Stimulated activated CD8-positive, alpha-beta memory T cell treated with anti-CD3 and anti-CD28 coated beads, Interleukin-7, amount 100 ng/mL, for 1 hour (primary cell): ENCODE measurements at places on chromosomes 12 and 14.
A peak's percentile ranks its signal among the peaks of the same experiment; 100 is the strongest.

DNA sequence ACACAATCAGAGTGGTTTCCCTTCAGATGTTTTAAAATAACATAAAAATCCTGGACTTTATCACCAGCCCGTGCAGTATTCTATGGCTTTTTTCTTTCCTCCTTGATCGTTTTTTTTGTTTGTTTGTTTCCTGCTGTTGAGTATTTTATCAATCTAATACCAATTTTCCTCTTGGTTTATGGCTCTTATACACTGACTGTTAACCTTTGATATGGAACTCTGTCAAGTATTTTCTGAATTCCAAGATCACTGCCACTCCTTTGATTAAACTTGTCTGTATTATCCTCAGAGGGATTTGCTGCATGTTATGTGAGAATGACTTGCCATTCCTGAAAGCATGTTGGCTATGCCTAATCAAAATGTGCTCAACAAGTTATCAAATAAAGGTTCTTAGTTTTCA lies 88.4 kb downstream of the PELI2 start:
- no peak for DNase-seq

GRCh38 chr12:57845478-57846284 lies 848 bp downstream of the CTDSP2 start:
- no peak for DNase-seq

GRCh38 chr12:88092771-88093170 lies 49.1 kb downstream of the CEP290 start:
- no peak for DNase-seq

GRCh38 chr12:69719336-69720316 lies 19.0 kb upstream of the RAB3IP start:
- no peak for DNase-seq

DNA sequence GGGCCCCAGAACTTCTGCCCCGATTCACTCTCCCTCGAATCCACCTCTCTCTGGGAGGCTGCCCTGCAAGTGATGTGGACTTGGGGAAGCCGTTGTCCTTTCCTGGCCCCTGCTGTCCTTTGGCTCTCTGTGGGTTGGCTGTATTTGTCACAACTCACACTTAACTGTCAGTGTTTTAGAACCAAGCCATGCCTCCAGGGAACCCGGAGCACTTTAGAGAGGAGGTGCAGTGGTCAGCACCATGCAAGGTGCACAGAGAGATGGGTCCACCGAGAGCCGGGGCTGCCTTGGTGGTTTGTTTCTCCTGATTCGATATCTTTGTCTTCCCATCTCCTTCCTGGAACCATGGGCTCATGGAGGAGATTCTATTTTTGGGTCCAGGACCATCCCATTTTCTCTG lies 129.5 kb upstream of the RTL1 start:
- no peak for DNase-seq

- DNase-seq, result peak; percentile 77
Observed at GRCh38 chr12:62466594-62467491, at the start of gene MON2. TSS of gene MON2 (plus strand) at chr12:62466826. CDS start at chr12:62467208, 382 bp downstream.

- DNase-seq, result no peak
Observed at GRCh38 chr12:115873451-115874082, 403.9 kb downstream of the MED13L start.

DNA sequence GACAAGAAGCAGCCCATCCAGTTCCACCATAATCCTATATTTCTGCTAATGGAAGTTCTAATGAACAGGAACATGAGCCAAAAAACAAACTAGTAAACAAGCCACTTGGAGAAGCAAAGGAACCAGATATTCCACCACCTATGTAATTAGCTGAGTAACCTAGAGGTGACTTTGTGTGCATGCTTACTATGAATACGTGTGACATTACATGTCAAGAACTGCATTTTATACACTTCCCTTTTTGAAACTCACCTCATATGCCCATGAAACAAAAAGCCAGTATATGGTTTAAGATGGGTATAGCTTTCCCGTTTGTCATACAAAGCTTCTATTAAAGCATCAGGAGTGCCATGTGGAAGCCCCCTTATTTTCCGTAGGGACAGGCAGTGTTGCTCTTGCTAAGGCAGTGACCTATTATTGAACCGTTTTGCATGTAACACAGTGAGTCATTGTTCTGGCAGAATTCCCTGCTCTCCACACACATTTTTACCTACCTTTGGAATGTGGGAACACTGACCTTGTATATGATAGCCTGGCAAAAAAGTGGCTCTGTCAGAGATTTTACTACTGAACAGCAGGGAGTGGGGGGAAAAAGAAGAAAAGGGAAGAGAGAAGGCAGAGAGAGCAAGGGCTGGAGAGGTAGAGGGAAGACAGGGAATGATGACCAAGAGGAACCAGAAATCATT lies 34.8 kb upstream of the FRMD6 start:
- DNase-seq, result no peak

DNA sequence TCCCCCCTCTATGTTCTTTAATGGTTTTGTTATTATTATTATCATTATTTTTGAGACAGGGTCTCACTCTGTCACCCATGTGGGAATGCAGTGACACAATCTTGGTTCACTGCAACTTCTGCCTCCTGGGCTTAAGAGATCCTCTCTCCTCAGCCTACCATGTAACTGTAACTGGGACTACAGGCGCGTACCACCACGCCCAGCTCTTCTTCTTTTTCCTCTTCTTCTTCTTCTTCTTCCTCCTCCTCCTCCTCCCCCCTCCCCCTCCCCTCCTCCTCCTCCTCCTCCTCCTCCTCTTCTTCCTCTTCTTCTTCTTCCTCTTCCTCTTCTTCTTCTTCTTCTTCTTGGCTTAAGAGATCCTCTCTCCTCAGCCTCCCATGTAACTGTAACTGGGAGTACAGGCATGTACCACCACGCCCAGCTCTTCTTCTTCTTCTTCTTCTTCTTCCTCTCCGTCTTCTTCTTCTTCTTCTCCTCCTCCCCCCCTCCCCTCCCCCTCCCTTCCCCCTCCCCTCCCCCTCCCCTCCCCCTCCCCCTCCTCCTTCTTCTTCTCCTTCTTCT lies 5.4 kb upstream of the KRT7 start:
- no peak for DNase-seq

GRCh38 chr12:98238515-98239130 lies 276.8 kb upstream of the TMPO start:
- DNase-seq, result no peak

DNA sequence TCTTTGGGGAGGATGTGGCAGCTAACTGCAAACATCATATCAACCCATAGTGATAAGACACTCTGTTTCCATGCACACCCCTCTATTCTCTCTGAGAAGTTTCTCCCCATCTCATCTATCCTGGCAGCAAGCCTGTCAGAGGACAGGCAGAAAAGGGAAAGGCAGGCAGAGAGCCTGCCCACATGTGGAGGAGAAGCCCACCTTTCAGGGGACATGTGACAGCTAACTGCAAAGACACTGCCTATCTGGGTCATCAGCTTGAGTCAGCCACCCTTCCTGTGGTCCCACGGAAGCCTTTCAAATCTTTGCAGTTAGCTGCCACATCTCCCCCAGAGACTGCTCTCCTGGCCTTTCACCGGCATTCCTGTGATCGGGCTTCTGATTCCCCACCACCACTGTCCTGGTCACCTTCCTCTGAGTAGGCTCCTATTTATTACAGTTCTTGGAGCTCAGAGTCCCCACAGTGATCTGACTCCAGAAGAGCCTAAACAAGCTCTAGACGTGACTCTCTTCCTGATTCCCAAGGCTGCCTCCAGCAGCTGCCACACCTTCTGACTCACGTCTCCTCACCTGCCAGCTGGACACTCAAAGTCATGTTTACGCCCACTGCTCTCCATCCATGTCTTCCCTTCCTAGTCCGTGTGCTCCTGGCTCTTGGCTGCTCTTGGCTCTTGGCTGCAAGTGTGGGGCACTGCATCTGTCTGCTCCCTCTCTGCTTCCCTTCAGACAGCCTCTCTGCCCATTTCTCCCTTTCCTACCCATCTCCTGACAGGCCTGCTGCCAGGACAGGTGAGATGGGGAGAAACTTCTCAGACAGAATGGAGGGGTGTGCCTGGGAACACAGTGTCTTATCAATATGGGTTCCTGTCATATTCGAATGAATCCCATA lies 7.5 kb upstream of the KRT1 start:
- no peak for DNase-seq

DNA sequence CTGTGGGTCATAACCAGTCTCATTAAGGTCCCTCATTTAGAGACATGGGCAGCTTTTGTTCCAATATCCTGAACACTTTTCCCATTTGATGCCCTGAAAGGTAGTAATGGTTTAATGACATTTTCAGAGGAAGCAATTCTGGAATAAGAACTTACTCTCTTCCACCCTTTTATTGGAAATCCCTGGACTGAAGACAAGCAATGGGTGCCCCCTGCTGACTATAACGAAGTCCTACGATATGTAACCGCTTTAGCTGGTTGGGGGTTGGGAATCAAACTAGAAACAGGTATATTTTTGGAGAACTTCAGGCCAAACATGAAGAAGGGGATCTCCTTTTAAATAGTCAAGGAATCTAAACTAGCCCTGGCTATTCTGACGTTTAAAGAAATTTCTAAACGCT lies 20.5 kb downstream of the SARNP start:
- DNase-seq, result no peak

DNA sequence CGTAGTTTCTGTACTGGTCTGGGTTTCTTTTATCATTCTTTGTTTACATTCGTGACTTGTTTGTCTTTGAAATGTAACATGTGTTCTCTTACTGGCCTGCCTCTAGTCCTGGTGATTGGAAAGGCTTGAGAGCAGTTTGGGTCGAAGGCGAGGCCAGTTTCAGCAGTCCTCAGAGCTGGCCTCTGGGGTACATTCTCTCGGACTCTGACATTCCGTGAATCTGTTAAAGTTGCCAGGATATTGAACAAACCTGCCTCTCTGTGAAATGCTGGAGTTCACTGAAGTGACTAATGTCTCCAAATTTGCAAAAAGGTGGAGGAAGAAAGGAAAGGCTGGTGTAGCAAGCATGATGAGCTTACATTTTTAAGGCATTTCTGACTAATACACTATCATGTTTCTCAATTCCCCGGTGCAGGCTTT lies 1.5 kb downstream of the PLEKHA5 start:
- no peak for DNase-seq

- no peak for DNase-seq
Observed at GRCh38 chr14:94467728-94468520, 8.1 kb downstream of the SERPINA9 start.

- no peak for DNase-seq
Observed at GRCh38 chr12:104750061-104750460, 208.0 kb downstream of the SLC41A2 start.

DNA sequence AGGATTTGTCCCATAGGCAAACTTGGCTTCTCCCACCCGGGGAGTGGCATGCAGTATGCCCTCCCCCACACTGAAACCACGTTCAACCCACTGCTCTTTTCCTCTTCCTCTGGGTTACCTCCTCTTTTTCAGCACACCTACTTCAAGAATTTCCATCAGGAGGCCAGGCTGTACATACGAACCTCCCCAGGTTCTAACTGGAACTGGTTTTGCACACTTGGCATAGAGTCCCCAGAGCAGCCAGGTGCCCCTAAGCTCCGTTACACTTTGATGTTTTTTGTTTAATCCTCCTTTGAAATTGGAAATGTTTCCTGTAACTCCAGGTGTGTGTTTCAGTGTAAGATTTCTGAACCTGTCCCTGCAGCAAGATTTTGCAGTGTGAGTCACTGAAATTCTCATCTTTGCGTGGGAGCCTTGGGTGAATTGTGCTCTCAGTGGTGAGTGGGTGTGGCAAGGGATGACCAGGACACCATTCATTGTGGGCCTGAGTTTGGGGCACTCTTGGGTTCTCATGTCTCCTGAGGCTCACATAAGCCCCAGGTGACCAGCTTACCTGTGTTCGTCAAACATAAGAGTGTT lies 18.2 kb downstream of the CD9 start:
- DNase-seq, result no peak

DNA sequence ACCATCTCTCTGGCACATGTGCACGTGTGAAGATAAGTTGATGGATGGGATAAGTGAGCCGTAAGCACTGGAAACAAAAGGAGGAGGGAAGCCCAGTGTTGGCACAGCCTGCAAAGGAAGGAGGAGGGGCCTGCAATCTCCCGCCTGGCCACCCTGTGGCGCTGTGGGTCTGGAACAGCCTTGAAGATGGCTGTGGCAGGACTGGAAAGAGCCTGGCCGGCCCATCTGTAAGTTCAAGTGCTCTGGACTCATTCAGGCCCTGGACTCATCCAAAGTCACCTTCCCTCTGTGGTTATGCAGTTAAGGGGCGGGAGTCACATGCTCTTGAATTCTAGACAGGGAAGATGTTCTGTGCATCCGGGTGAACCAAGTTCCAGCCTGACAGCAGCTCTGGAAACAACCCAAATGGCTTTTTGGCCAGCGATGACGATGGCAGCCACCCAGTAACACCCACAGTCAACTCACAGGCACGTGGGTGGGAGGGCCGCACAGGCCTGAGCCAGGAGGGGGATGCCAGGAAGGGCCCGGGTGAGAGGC lies 50.4 kb downstream of the CHGA start:
- DNase-seq, result no peak

DNA sequence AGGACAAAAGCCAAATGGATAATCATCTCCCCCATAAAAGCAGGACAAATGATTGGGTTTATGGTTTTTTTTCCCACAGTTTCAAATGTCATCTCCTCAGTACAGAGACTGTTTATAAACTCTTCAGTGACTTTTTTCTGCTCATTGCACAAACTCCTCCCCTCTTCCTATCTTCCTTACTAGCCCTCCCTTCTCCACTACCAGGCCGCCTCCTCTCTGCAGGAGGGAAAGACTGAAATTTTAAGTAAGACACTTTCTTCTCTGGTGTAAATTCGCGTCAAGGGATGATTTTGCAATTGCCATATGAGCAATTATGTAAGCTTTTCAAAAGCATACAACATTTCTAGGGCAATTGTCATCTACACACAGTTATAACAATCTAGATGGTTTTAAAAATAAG lies 37.0 kb downstream of the BTG1 start:
- no peak for DNase-seq

DNA sequence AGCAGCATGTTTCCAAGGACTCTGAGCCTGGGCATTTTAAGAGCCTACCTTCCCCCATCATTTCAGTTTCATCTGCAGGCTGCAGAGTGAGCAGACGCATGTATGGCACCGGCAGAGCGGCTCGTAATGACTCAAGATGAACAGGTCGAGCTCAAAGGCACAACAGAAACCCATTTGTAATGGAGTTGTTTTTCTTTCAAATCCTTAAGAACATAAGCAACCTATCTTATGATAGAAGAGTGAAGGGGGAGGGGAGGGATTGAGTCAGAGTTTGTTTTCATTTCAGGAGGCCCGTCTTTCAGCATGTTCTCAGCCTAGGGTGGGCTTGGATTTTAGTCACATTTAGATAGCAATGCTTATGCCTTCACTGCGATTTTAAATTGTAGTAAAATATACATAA lies 54.9 kb upstream of the CISTR start:
- no peak for DNase-seq

DNA sequence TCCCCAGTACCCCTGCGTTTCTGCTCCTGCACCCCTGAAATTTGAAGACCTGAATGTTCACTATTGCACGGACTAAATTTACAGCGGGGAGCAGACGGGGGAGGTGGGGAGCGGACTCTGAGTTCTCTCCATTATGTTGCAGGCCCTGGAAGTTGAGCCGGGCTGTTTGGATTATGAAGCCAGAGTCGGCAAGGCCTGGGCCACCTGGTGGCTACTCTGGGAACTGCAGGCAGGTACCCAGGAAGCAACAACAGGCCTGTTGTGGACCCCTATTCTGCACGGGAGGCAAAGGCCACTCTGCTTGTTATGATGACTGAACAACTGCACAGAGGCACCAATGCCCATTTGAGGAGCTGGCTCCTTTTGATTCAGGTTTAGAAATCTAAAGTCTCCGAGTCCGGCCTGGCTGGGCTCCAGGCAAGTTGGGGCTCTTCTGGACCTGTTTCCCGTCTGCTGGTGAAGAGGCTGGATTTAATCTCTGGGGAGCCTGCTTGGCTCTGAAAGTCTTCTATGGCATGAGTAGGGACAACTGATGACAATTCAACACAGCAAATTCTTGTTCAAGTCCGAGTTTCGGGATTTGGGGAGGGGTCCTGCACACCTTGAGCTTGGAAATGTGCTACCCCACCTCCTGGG lies 34.1 kb upstream of the FAM181A start:
- DNase-seq, result peak; percentile 41
